ENCODE measurements at places on chromosomes 5 and 9. TPM values are rescaled to one million over a fixed set of nuclear protein-coding genes. Genes with fewer than 3 reads are reported as not detected.

- no peak for DNase-seq
- no peak overlapping the region for H3K27ac ChIP-seq
- H3K27me3 ChIP-seq: peaks cover 51% of the 10 kb centered on the region
- no peak overlapping the region for H3K4me3 ChIP-seq
Observed at GRCh38 chr5:170266570-170267381, 30.8 kb downstream of the LCP2 start.

GRCh38 chr5:1097381-1097987 lies 14.4 kb downstream of the SLC12A7 start:
- no peak for DNase-seq
- no peaks in the 10 kb centered on the region for H3K27me3 ChIP-seq
- H3K4me1 ChIP-seq: no peaks in the 10 kb centered on the region
- H3K4me3 ChIP-seq: no peak overlapping the region
- H3K36me3 ChIP-seq: peaks cover 3% of the 10 kb centered on the region

The SLC27A6 gene
- total RNA-seq: 7.9 TPM

The GRXCR2 gene
- not detected for total RNA-seq
